Stimulated activated CD8-positive, alpha-beta memory T cell treated with anti-CD3 and anti-CD28 coated beads, Interleukin-4, amount 100 ng/mL, for 4 hours (primary cell): ENCODE measurements at places on chromosomes 12 and 14.

DNA sequence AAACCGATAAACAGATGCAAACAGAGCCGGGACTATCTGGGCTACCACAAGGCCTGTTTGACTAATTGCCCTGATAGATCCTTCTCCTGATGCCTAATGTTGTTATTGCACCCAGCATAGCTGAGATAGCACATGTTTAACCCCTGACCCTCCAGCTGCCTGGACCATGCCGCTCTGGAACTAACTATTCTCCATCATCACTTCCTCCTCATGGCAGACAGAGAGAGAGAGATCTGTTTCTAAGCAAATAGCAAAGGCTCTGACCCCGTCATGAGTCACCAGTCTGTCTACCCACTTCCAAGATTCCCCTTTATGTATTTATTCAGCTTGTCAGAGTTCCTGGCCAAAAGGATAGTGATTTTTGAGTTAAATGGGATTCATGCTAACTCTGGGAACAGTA, 58.2 kb upstream of the FLRT2 start:
- no peak for DNase-seq

DNA sequence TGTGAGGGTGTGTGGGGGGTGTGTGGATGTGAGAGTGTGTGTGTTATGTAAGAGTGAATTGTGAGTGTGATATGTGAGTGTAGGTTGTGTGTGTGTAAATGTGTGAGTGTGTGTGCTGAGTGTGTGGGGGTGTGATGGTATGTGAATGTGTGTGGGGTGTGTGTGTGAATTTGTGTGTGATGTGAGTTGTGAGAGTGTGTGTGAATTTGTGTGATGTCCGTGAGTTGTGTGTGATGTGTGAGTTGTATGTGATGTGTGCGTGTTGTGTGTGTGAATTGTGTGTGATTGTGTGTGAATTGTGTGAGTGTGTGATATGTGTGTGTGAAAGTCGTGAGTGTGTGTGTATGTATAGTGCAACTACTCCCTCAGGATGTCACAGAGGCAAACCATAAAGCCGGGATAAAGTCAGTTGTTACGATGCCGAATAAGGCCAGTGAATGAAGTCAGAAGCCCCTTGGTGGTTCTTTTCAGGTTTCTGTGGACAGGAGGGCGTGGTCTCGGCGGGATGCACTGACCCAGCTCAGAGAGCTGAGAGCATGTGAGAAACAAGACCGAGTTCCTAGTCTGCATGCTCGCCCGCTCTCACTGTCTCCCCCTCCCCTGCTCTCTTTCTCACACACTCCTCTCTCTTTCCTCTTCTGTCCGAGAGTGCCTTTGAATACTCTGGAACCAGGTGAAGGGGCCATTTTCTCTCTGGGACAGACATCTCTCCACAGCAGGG, 71.8 kb upstream of the MAX start:
- no peak for DNase-seq

GRCh38 chr12:27627123-27627852, 69.0 kb upstream of the REP15 start:
- DNase-seq, result no peak

- no peak for DNase-seq
Measured at GRCh38 chr12:112568641-112569040, 149.9 kb downstream of the PTPN11 start.

- DNase-seq, result no peak
Measured at GRCh38 chr12:98090731-98091130, 424.7 kb upstream of the TMPO start.

GRCh38 chr12:92105676-92106075, 40.0 kb downstream of the BTG1 start:
- DNase-seq, result no peak

DNA sequence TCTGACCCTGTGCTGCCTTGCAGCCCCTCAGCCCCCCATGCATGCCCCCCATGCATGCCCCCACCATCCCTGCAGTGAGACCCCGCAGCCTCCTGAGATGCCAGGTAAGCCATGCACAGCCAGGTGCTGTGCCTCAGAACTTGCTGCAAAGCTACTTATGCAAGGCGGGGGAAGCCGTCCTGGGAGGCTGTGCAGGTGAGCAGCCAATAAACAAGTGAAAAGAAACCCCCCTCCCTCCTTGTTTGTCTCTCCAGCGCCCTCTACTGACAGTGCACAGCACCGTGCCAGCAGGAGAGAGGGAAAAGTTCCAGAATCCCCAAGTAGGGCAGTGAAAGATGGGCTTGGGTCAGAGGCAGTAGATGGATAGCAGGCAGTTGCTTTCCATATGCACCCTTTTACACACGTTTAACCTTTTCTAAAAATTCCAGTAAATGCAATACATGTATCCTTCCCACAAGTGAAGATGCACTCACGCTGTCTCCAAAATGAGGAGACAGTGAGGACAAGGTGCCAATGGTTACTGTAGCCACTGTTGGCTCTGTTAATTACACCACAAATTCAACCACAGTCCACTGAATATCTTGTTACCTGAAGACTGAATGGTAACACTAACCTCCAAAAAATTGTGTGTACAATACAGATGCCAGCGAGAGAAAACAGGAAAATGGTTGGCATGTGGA, 18.0 kb downstream of the TNFAIP2 start:
- no peak for DNase-seq

DNA sequence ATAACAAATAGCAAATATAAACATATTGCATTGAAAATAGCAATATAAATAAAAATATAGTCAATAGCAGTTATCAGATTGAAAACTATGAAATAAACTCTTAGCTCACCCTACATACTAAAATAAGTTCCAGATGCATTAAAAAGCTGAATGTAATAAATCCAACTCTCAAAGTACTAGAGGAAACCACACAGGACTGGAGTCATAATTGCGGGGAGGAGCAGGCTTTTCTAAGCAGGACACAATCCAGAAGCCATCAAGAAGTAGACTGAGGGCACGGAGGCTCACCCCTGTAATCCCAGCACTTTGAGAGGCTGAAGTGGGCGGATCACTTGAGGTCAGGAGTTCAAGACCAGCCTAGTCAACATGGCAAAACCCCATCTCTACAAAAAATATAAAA, 22.2 kb downstream of the GSC start:
- no peak for DNase-seq

DNA sequence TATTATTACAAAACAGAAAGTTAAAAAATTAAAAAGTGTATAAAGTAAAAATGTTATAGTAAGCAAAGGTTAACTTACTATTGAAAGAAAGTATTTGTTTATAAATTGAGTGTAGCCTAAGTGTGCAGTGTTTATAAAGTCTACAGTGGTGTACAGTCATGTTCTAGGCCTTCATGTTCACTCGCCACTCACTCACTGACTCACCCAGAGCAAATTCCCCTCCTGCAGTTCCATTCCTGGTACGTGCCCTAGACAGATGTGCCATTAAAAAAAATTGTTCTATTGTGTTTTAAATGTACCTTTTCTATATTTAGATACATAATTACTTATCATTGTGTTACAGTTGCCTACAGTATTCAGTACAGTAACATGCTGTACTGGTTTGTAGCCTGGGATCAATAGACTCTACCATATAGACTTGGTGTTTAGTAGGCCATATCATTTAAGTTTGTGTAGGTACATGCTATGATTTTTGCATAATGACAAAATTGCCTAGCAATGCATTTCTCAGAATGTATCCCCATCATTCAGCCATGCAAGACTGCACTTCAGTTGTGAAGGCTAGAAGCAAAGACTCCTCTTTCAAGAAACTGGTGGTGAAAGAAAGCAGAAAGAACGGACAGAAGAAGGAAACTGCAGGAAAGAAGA, 100.6 kb downstream of the DACT1 start:
- DNase-seq, result no peak

GRCh38 chr12:76444408-76444984, 96.3 kb upstream of the BBS10 start:
- no peak for DNase-seq

DNA sequence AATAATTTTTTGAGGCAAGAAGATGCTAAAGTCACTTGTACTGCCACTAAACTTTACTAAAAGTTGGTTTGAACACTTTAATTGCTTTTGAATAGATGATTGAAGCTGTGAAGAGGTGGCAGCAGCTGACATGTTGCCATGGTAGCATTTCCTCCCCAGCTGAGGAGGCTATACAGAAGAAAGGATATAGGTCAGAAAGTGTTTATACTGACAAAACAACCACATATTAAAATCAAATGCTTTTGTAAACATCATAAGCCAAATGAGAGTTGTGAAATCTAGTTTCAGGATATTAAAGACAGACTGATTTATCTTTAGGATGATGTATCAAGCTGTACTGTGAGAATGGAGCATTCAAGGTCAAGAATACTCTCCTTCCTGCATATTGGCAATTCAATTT, 41.7 kb downstream of the TSPAN19 start:
- DNase-seq, result no peak

DNA sequence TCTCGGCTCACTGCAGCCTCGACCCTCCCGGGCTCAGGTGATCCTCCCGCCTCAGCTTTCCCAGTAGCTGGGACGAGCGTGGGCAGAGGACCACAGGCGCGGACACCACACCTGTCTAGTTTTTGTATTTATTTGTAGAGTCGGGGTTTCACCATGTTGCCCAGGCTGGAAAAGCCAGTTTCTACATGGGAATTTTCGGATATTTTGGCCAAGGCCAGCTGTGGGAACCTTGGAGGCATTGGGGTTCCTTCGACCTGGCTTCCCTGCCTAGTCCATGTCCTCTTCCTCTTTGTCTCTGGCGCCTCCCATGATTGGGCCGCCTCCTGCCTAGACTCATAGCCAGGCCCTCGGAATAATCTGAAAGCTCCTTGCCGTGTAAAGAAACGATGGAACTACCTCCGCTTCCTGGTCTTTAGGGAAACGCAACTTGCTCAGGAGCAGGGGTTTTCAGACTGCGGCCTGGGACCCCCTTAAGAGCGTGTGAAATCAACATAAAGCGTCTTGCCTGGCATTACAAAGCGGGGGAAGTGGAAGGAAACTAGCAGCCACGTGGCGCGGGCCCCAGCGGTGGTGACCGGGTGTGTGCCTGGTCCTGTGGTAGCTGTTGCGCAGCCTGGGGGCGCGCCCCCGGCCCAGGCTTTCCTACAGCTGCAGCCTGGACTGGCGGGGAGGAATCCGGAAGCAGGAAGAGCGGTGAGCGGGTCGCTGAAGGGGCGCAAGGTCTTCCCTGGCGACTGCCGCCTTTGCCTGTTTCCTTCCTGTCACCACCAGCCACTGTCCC, 1.4 kb upstream of the HSP90AA1 start:
- peak; percentile 28 for DNase-seq

DNA sequence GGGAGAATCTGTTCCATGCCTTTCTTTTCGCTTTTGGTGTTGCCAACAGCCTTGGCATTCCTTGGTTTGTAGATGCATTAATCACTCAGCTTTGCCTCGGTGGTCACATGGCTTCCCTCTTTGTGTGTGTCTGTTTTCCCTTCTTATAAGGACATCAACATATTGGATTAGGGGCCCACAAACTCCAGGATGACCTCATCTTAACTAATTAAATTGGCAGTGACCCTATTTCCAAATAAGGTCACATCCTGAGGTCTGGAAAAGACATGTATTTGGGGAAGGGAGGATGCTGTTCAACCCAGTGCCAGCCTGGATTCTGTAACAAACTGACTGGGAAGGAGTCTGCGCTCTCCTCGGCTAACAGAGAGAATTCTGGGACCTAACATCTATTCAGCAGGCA, 365.7 kb upstream of the FKBP4 start:
- no peak for DNase-seq

GRCh38 chr12:10205220-10205807, 7.4 kb upstream of the GABARAPL1 start:
- DNase-seq, result no peak

- no peak for DNase-seq
Measured at GRCh38 chr14:101788016-101788635, 26.6 kb downstream of the PPP2R5C start.

DNA sequence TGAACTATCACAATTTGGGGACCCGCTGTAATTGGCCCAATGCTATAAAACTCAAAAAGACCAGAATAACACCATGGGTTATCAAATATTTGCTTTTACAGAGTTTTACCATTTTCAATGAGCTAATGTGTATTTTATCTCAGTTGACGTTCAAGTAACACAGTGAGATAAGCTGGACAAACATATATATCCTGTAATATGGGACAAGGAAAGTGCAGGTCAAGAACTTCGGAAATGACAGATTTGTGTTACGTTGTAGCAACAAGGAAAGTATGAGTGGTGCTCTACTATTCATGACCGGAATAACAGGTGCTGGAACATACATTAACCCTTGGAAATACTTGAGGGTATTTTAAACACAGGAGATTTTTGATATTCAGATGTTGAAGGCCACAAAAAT, 566.4 kb upstream of the FLRT2 start:
- DNase-seq, result no peak

DNA sequence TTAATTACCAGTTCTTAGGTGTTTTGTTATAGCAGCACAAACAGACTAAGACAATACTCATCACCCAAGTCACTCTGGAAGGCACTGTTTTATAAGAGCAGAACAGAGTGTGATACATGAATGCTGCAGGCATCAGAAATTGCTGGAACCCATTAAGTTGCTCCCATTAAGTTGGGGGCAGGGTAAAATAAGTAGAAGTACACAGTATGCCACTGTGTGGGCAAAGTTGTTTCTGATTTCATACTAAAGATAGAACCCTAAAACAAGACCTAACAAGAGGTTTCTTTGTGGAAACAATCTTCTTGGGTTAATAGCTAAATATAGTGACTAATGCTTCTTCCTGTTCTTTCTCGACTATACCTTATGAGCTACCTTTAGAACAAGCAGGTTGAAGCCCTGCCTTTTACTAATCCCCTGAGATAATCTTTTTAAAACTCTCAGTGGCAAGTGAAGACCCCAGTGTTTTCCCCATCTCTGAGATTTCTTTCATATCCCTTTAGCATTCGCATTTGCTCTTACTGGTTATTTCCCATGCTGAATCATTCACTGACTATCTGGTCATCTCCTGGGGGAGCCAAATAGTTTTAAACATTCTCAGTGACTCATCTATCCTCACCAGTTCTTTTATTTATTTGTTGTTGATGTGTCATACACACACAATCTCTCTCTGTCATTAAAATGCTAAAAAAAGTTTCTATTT, 52.3 kb downstream of the SOCS2 start:
- no peak for DNase-seq

DNA sequence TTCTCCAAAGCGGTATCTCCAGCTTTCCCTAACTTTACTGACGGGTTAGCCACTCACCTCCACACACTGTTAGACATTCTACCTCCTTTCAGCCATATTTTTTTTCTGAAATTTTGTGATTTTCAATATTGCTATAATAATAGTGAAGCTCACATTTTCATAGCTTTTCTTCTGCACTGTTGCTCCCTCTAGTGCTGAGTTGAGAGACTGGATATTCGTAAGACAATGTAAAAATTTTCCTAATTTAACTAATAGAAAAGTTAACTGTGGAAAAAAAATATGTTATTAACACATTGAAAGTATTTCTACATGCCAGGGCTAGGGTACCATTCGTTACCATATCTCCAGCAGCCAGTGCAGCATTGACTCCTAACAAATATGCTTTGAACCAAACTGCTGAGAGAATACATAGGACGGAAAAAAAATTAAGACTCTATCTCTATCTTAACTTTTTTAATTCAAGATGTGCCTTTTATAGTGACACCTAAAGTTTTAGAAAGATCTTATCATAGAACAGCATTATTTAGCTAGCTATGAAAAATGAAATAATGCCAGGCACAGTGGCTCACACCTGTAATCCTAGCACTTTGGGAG, 48.7 kb upstream of the ABCC9 start:
- DNase-seq, result no peak
